ENCODE measurements at places on chromosomes 3 and 15.

GRCh38 chr3:14791343-14791945 lies 27.3 kb upstream of the FGD5 start:
- DNase-seq, result peak; percentile 65

- DNase-seq, result no peak
Observed at GRCh38 chr15:62941699-62942098, 100.8 kb upstream of the TPM1 start.

- no peak for DNase-seq
Observed at GRCh38 chr15:92095693-92096092, 242.2 kb downstream of the SLCO3A1 start.

DNA sequence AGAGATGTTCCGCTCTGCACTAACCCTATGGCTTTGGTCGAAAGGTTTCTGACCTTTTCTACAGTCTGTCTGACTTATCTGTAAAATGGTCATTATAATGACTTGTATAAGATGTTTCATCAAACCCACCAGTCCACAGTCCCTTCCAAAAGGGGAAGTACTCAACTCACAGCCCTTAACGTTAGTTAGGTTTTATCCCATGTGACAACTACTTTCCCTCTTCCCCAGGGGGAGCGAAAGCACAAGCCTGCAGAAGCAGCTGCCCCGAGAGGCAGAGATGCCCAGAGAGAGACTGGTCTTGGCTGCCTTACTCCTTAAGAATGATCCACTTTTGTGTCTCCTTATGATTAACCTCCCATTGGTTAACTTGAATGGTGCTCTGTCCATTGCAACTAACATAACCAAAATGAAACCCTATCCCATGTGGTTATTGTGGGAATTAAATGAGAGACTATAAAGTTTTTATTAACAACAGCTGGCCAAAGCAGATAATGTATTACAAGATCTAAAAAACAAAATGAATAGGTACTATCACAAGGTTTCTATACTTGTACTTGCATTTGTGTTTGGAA lies 6.4 kb downstream of the ASTE1 start:
- DNase-seq, result no peak

GRCh38 chr3:60657972-60658371 lies 593.3 kb downstream of the FHIT start:
- no peak for DNase-seq

DNA sequence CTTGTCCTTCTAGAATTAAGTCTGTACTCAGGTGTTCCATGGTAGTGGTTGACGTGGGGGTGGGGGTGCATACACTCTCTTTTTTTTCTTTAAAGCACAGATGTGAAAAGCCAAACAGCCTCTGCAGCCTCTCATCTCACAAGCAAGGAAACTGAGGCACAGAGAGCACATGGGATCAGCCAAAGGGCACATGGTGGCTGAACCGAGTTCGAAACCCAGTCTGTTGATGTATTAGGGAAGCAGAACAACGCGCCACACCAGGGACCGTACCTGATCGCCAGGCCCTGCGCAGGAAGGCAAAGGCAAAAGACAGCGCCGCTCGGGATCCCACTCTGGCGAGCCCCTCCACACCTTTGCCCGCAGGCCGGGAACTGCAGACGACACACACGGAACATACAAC lies 47.3 kb downstream of the HERC2 start:
- DNase-seq, result no peak

GRCh38 chr3:143412084-143412483 lies 292.5 kb downstream of the CHST2 start:
- DNase-seq, result no peak

DNA sequence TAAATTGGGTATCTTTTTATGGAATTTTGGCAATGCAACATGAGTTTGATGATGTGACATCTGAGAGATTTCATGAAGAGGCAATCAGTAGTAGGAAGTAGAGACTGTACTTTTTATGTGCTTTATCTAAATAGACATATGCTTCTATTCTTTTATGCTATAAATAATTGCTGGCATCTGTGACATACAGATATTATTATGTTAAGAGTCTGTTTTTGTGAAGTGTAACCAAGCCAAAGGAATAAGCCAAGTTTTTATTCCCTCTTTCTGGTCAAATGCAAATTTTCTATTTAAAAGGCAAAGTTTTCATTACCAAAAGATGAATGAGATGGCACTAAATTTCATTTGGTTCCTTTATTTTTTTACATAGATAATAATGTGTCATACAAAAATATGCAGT lies 32.4 kb downstream of the PYDC2 start:
- DNase-seq, result no peak

DNA sequence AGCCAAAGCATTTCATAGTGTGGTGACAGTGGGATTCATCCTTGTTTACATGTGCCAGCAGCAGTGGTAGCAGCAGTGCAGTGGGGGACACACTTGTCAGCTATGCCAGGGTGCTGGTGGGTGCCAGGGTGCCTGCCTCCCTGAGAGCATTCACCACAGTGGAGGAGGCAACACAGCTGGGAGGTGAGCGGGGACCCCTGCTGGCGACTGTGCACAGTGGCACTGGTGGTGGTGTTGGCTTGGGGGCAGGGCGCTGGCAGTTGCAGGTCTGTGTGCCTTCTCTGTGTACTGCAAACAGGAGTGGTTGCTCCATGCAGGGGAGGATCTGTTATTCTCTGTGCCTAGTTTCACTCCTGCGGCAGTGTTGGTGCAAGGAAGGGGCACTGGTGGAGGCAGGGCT lies 41.2 kb downstream of the CEP63 start:
- no peak for DNase-seq

DNA sequence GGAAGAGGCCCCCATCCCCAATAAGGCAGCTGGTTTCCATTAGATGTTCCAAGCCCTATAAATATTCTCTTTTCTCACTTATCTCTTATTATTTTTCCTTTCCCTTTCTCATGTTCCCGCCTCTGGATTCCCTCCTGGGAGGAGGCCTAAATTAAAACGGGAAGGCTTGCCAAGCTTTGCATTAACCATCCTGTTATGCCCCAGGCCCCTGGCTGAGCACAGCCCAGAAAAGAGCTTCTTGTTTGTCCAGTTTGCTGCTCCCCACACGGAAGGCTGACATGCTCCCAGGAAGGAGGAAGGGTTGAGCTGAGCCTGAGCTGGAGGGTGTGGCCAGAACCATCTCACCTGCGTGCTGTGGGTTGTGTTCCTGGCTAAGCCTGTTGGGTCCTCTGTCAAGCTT lies 63.1 kb upstream of the BOC start:
- DNase-seq, result no peak

- no peak for DNase-seq
Observed at GRCh38 chr3:35773417-35773816, 134.1 kb downstream of the ARPP21 start.

DNA sequence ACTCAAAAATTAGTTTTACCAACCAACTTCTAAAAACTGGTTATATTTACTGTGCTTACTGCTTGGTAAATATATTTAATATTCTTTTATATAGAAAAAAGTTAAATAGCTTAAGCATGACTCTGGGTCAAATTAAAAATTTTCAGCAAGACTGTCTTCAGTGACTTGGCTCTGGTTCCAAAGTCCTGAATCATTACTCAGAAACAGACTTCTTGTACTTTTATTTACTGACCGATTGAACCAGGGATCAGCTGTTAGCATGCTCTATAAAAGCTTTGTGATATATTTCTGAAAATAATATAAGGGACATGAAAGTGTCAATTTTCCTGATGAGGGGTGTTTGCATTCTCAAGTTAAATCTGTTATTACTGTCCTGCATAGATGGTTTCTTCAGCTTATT lies 164.3 kb downstream of the MCTP2 start:
- DNase-seq, result no peak

DNA sequence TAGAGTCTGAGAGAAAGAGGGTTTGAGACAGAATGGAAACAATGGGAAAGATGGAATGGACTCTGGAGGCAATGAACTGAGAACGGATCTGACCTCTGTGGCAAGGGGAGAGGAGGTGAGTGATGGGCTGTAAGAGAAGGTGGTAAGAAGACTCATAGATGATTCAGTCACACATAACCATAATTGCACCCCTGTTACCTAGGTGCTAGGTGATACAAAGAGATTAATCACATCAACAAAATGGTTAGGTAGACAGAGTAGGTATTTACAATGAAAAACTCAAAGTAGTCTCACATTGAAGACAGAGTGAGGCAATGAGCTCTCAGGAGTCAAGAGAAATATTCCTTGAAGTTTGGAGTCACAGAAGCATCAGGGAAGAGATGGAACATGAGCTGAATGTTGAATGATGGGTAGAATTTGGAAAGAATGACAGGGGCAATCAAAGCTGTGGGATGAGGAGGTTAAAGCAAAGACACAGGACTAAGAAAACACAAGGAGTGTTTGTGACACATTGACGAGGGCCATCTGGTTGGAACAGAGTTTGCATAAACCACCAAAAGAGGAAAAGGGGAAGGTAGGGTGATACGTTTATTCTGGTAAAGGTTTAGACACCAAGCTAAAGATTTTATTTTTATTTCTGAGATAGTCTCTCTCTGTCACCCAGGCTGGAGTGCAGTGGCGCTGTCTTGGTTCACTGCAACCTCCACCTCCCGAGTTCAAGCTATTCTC lies 32.7 kb downstream of the MME start:
- no peak for DNase-seq

GRCh38 chr3:134846911-134847317 lies 51.9 kb downstream of the EPHB1 start:
- no peak for DNase-seq

GRCh38 chr3:64408770-64409169 lies 183.5 kb upstream of the PRICKLE2 start:
- no peak for DNase-seq

GRCh38 chr15:42338500-42338899 lies 20.8 kb upstream of the CAPN3 start:
- no peak for DNase-seq

GRCh38 chr15:33048255-33048654 lies 146.3 kb downstream of the FMN1 start:
- no peak for DNase-seq

DNA sequence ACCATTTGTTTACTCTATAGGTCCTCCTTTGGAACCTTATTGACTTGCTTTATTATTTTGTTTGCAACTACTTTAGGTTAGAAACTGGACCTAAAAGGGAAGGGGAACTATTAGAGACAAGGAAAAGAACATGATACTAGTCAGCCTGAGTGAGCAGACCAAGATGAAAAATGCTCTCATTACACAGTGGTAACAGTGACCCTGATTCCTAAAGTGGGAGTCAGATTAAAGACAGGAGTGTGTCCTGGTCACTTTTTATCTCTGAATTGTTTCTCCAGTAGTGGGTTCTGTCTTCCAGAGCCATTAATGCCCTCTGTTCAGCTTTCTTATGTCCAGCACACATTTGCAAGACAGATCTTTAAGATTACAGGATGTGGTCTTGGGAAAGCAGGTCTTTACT lies 124.1 kb downstream of the TMEM108 start:
- no peak for DNase-seq

DNA sequence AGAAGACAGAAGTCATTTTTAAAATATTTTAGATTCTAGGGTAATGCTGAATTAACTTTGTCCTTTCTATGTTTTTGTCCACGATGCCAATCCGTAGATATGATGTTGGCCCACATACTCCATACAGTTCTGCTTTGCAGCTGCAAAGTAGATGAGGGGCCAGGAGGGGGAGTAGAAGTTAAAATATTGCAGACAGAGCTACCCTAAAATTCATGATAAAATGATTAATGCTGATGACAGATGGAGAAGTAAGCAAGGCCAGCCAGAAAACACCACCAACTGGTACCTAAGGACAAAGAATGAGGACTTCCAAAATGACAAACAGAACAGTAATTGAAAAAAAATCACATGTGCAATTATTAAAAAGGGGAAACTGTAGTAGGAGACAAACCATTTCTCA lies 756.6 kb upstream of the ARPP21 start:
- DNase-seq, result no peak

- DNase-seq, result no peak
Observed at GRCh38 chr3:45960289-45960688, 17.0 kb downstream of the CXCR6 start.

- no peak for DNase-seq
Observed at GRCh38 chr3:194824701-194825111, 139.0 kb downstream of the FAM43A start.

- no peak for DNase-seq
Observed at GRCh38 chr3:104323226-104323625, 1043.5 kb upstream of the ALCAM start.

- DNase-seq, result no peak
Observed at GRCh38 chr3:16890597-16891333, 6.0 kb downstream of the PLCL2 start.

GRCh38 chr3:99903869-99904268 lies 86.2 kb downstream of the CMSS1 start:
- no peak for DNase-seq

- no peak for DNase-seq
Observed at GRCh38 chr3:49135499-49135898, 2.6 kb upstream of the LAMB2 start.

- no peak for DNase-seq
Observed at GRCh38 chr3:195226445-195226844, 44.5 kb downstream of the XXYLT1 start.

GRCh38 chr15:70100474-70101341 lies 3.0 kb upstream of the TLE3 start:
- no peak for DNase-seq

GRCh38 chr3:119589102-119589773 lies 8.4 kb upstream of the PLA1A start:
- DNase-seq, result no peak

GRCh38 chr15:71437404-71437803 lies 322.1 kb downstream of the THSD4 start:
- no peak for DNase-seq

DNA sequence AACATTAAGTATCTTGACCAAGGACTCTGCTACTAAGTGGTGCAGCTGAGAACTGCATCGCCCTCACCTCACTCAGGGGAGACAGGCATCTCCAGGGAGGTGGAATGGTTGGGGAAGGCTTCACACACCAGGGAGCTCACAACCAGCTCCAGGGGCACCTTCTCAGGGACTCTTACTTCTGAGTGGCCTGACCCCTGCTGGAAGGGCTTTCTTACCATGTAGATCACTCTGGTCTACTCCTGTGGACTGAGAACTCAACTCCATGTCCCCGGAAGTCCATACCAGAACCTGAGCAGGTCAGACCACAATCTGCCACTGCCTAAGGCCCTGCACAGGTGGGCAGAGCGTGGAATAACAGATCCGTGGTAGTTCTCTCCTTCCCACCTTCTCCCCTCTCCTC lies 140.5 kb downstream of the TLE3 start:
- DNase-seq, result no peak

DNA sequence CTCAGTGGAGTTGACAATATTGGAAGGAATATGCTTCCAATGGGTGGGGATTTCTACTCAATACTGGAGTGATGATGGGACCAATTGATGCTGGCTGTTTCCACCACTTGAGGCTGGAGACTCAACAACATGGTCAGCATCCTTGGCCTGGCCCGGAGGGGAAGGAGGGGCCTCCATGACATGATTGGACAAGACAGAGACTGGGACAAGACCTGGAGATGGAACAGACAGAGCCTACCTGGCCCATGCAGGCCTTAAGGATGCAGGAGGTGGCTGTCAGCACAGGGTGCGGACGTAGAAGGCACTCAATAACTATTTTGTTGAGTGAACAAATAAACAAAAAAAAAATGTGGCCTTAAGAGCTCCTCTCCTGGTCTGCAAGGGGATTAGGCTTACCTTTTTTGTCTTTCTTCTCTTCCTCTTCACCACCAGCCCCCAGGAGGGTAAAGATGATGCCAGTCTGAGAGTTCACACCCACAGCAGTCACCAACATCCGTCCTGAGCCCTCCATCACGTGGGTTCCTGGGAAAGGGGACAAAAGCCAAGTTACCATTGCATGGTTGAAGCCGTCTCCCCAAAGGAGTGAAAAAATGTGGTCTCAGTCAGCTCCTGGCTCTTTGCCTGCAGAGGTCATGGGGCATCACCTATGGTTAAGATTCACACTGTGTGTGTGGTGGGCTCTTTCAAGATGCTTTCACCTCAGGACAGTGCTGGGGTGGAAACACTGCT lies 67.1 kb upstream of the SEC13 start:
- no peak for DNase-seq
